ENCODE measurements at places on chromosomes 6 and 20. TPM values are rescaled to one million over a fixed set of nuclear protein-coding genes. Genes with fewer than 3 reads are reported as not detected.

Gene LHFPL5
- not detected for total RNA-seq

- H3K4me3 ChIP-seq = peak overlapping the region; percentile 94
- peaks cover 53% of the 10 kb centered on the region for H3K36me3 ChIP-seq
- peak; percentile 48 for DNase-seq
- peak overlapping the region; percentile 95 for H3K27ac ChIP-seq
- peaks cover 70% of the 10 kb centered on the region for H3K4me1 ChIP-seq
These were observed 844 bp downstream of the TAGAP start for GRCh38 chr6:159043947-159044346.

- no peak for DNase-seq
- no peaks in the 10 kb centered on the region for H3K27me3 ChIP-seq
- H3K4me1 ChIP-seq = no peaks in the 10 kb centered on the region
- no peak overlapping the region for H3K27ac ChIP-seq
- H3K4me3 ChIP-seq = no peak overlapping the region
These were observed 636.0 kb downstream of the BCKDHB start for GRCh38 chr6:80742481-80742880.

GRCh38 chr6:93413190-93413589 is 6.2 kb downstream of the EPHA7 start:
- no peak for DNase-seq
- H3K27me3 ChIP-seq = peaks cover 24% of the 10 kb centered on the region
- no peaks in the 10 kb centered on the region for H3K36me3 ChIP-seq
- no peak overlapping the region for H3K27ac ChIP-seq
- no peak overlapping the region for H3K4me3 ChIP-seq

GRCh38 chr6:161057103-161058091 is 65.8 kb downstream of the MAP3K4 start:
- no peak overlapping the region for H3K4me3 ChIP-seq
- H3K27ac ChIP-seq = no peak overlapping the region
- H3K4me1 ChIP-seq = peaks cover 30% of the 10 kb centered on the region
- no peak for DNase-seq
- H3K27me3 ChIP-seq = no peaks in the 10 kb centered on the region

DNA sequence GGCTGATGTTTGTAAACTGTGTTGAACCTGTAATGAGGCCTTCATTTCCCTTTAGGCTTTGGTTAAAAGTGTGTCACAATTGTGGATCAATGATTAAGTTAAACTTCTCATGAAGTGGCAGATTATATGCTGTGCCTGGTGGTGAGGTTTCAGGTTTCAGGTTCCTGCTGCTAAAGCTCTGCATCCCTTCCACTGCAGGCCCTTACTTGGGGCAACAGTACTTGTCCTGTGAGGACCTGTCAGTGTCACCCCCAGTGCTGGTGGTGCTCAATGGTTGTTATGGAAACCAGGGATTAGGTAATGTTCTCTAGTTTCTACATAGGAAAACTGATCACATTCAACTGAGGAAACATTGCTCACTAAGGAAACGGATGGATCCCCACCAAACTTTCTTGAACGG is 18.5 kb downstream of the RPP21 start:
- DNase-seq = no peak
- no peak overlapping the region for H3K27ac ChIP-seq
- H3K4me3 ChIP-seq = no peak overlapping the region
- H3K27me3 ChIP-seq = peaks cover 49% of the 10 kb centered on the region

- no peaks in the 10 kb centered on the region for H3K36me3 ChIP-seq
- no peak overlapping the region for H3K4me3 ChIP-seq
- no peaks in the 10 kb centered on the region for H3K4me1 ChIP-seq
- no peak for DNase-seq
- no peak overlapping the region for H3K27ac ChIP-seq
- no peaks in the 10 kb centered on the region for H3K27me3 ChIP-seq
These were observed 237.1 kb downstream of the UST start for GRCh38 chr6:148983966-148984365.

DNA sequence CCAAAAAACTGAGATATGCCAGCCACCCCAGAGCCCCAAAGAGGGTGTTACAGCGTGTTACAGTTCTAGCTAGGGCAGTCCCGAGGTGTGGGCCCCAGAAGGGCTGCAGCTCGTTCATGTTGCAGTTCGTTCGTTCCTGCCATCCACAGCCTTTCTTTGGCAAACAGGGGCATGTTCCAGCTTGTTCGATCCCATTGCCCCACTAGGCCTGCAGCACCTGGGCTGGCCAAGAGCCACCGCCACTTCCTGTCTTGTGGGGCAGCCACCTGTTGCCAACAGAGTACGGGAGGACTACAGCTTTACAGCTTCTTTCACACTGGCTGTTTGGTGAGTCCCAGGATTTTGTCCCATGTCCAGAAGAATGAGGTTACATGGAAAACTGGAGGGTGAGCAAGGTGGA is 198.1 kb downstream of the MMUT start:
- no peak for DNase-seq
- H3K4me1 ChIP-seq = no peaks in the 10 kb centered on the region
- no peak overlapping the region for H3K27ac ChIP-seq
- H3K4me3 ChIP-seq = no peak overlapping the region
- no peaks in the 10 kb centered on the region for H3K36me3 ChIP-seq
- H3K27me3 ChIP-seq = no peaks in the 10 kb centered on the region

DNA sequence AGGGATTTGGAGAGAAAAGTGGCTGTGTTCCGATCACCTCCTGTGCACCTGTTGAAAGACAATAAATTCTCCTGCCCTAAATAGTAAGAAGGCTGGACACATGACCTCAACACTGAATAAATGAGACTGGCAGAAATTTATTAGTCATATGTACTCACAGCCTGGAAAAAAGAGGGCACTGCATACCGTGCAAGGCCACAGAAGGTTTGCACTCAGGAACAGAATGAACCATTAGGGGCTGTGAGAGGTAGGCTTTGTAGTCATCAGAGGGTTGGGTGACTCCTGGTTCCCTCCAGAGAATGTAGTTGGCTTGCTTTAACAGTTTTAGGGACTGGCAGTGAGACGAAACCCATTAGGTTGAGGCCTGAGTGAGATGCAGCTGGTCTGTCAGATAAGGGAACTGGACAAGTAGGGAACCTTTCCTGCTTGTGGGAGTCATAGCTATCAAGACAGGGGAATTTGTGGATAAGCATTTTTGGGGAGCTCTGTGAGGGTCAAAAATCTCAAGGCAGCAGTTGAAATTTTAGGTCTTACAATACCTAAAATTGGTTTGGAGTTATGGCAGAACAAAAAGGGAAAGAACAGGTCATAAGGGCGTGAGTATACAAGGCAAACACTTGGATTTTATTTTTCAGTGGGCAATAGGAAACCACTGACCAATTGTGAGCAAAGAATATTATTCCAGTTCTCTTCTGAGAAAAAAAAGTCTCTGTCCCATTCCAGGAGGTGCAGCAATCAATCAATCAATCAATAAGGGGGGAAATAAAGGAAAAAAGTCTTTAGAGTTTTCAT is 67.9 kb upstream of the BTN3A2 start:
- H3K27me3 ChIP-seq = no peaks in the 10 kb centered on the region
- H3K4me3 ChIP-seq = no peak overlapping the region
- no peaks in the 10 kb centered on the region for H3K36me3 ChIP-seq
- DNase-seq = no peak

DNA sequence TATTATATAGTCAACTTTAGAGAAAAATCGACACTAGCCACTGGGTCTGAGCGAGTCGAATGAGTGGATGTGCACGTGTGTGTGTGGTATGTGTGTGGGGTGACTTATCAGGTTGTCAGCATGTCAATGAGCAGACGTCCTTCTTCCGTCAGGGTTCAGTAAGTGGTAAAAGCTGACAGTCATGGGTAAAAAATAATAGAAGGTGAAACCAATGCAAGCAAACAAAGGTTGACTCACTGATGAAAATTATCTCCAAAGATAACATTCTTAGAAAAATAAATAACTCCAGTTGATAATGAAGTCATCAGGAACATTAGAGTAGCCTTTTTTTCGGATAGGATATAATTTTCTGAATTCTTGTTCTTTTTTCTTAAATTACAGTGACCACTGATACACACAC is 243.8 kb upstream of the FOXQ1 start:
- no peak overlapping the region for H3K27ac ChIP-seq
- no peaks in the 10 kb centered on the region for H3K4me1 ChIP-seq
- no peak for DNase-seq
- peaks cover 7% of the 10 kb centered on the region for H3K27me3 ChIP-seq
- no peak overlapping the region for H3K4me3 ChIP-seq

DNA sequence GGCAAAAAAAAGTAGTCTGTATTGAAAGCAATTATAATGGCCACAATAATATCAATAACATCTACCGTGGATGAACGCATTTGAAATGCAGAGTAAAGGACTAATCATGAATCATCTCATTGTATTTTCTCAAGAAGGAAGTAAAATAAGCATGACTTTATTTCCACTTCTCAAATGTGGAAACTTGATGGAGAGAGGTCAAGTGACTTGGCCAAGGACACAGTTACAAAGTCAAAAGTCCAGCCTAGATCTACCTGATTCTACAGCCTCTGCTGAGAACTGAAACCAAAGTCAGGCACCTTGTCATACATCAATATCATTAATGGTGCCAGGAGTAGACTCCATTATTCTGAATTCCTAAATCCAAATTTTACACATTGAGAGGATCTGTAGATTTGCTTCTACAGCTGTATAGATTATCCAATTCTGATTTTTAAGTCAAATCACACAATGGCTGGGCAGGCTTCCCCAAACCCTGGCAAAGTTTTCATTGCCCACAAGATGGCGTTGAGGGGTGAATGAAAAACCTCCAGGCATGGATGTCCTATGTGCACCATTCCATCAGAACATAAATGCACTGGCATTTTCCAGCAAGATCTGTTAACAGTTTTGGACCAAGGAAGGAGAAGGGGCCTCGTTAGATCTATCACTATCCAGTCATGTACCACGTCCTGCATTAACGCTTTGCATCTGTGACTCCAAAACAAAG is 423.1 kb downstream of the MAFB start:
- no peaks in the 10 kb centered on the region for H3K36me3 ChIP-seq
- H3K4me1 ChIP-seq = no peaks in the 10 kb centered on the region
- H3K4me3 ChIP-seq = no peak overlapping the region
- H3K27me3 ChIP-seq = no peaks in the 10 kb centered on the region

- no peak within 1 kb of the TSS for H3K27ac ChIP-seq
- no peak for DNase-seq
- no peaks in the 10 kb centered on the region for H3K4me1 ChIP-seq
- H3K36me3 ChIP-seq = no peaks in the 10 kb centered on the region
These were observed at the start of gene IMPG1 for GRCh38 chr6:76072562-76072961. Gene IMPG1 (minus strand): TSS chr6:76072662. CDS start chr6:76072488, 174 bp downstream.

GRCh38 chr6:165858586-165858985 is 195.5 kb upstream of the PDE10A start:
- H3K4me1 ChIP-seq = no peaks in the 10 kb centered on the region
- no peak overlapping the region for H3K4me3 ChIP-seq
- H3K27me3 ChIP-seq = peaks cover 26% of the 10 kb centered on the region
- no peaks in the 10 kb centered on the region for H3K36me3 ChIP-seq
- DNase-seq = no peak

- H3K27me3 ChIP-seq = peaks cover 21% of the 10 kb centered on the region
- H3K4me3 ChIP-seq = no peak overlapping the region
- H3K4me1 ChIP-seq = peaks cover 8% of the 10 kb centered on the region
- no peak for DNase-seq
- no peak overlapping the region for H3K27ac ChIP-seq
These were observed 63.4 kb downstream of the PLG start for GRCh38 chr6:160765412-160765811.

- no peaks in the 10 kb centered on the region for H3K27me3 ChIP-seq
- DNase-seq = no peak
- no peaks in the 10 kb centered on the region for H3K4me1 ChIP-seq
- H3K27ac ChIP-seq = no peak overlapping the region
These were observed 17.7 kb downstream of the GFRA4 start for GRCh38 chr20:3645309-3646066.

DNA sequence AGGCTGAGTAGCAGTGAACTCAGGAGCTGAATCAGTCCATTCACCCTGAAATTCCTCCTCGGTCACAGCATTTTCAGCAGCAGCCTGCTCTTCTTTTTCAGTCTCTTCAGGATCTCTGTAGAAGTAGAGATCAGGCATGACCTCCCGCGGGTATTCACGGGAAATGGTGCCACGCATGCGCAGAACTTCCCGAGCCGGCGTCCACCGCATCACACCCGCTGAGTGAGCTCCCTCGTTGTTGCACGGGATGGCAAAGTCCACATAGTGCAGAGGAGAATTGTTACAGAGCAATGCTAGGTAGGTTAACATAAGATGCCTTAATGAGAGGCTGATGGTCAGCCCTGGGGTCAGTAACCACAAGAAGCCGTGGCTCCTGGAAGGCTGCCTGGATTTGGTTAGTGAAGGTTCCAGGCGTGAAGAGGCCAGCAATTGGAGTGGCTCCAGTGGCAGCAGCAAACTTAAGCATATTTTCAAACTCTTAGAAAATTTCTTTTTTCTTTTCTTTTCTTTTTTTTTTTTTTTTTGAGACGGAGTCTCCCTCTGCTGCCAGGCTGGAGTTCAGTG is 113.5 kb upstream of the HDAC2 start:
- no peak overlapping the region for H3K4me3 ChIP-seq
- no peaks in the 10 kb centered on the region for H3K4me1 ChIP-seq
- peaks cover 11% of the 10 kb centered on the region for H3K27me3 ChIP-seq
- no peak overlapping the region for H3K27ac ChIP-seq

- peak; percentile 80 for DNase-seq
- H3K36me3 ChIP-seq = no peaks in the 10 kb centered on the region
These were observed 48.2 kb downstream of the MRPL14 start for GRCh38 chr6:44078827-44079671.
